ENCODE measurements at places on chromosomes 3 and 15.

GRCh38 chr3:52781741-52782140 is 4.3 kb downstream of the ITIH1 start:
- no peak for DNase-seq

- no peak for DNase-seq
These were observed 5.3 kb downstream of the COPG1 start for GRCh38 chr3:129254536-129255230.

- peak; percentile 90 for DNase-seq
These were observed 8.3 kb upstream of the CHRM5 start for GRCh38 chr15:33959844-33960548.

DNA sequence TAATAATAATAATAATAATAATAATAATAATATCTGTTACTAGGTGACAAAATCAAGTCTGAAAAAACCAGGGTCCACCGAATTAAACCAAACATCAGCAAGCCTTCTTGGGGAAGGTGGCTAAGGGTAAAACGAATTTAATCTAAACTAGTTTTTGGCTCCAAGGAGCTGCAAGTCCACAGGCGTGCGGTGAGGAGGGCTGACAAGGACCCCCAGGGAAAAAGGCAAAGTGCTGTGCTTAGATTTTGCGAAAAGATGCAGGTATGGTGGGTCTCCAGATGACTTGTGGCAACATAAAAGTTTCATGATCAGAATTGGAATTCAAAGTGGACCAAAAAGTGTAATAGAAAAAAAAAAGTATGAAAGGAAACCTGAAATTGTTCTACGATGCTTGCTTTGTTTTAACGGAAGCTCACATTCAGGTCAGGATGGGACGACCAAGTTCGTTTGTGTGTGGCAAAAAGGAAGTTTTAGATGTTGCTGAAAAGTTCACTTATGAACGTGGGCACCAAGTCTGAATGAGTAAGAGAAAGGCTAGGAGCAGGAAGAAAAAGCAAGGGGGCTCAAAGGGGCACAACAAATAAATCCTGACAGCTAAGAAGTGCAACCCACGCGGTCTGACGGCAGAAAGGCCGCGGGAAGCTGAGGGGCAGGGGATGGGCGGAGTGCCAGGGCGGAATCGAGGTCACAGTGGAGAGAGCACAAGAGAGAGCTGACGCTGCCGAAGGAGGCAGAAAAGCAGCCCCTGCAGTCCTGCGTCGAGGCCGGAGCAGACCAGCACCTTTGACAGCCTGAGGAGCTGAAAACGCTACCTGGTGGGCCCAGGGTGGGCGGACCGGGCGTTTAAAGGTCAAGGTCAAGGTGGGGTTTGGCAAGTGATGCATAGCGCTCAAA is 1.1 kb downstream of the WDR82 start:
- peak; percentile 70 for DNase-seq

DNA sequence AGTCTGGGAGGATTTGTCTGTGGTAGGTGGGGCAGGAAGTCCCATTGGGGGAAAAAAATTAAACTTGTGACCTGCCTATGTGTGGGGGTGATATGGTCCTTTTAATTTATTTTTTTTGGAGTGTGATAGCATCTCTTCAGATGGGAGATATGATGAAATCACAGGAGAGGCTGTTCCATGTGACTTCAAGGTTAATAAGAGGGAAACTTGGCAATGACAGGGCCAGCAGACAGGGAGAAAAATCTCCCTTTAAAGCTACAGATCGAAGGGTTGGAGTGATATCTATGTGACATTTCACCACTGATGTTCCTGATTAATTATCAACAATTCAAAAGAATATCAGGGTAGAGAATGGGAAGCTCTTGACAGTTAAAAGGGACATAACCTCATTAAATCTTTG is 886.9 kb downstream of the TUSC7 start:
- no peak for DNase-seq

- DNase-seq, result no peak
These were observed 39.2 kb downstream of the CLEC3B start for GRCh38 chr3:45065373-45065720.

GRCh38 chr3:107727102-107727501 is 204.3 kb downstream of the BBX start:
- no peak for DNase-seq

- DNase-seq, result no peak
These were observed 29.8 kb downstream of the GLDN start for GRCh38 chr15:51371266-51371665.

DNA sequence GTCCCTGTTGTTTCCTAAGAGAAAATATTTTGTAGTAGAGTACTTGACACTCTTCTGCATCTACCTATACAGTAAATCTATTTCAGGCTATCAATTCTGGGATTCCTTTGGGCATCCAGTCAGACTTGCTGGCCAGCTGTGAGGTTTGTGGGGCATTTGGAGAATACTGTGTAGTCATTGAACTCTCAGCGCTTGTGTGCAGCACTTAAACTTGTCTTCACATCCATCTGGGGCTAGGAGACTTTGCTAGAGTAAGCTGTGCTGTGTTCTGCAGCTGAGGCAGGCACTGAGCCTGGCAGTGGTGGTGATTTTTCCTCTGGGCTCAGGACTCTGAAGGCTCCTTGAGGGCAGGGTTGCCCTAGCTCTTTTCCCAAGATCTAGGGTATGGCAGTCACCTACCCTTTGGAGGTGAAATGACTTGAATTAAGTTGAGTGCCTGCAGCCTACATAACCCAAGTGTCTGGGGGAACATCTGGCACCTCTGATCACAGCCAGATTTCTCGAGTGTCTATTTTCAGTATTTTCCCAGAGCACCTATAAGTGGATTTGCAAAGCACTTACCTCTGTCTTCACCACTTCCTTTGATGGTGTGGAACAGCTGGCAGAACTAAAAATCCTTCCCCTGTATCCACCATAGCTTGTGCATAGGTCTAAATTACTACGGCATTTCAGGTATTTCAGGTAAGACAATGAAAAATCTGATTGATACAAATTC is 19.3 kb downstream of the CLSTN2 start:
- DNase-seq, result no peak

GRCh38 chr3:16079519-16079918 is 95.0 kb upstream of the GALNT15 start:
- DNase-seq, result no peak

GRCh38 chr3:189121092-189121491 is 50.7 kb upstream of the TPRG1 start:
- DNase-seq, result no peak

DNA sequence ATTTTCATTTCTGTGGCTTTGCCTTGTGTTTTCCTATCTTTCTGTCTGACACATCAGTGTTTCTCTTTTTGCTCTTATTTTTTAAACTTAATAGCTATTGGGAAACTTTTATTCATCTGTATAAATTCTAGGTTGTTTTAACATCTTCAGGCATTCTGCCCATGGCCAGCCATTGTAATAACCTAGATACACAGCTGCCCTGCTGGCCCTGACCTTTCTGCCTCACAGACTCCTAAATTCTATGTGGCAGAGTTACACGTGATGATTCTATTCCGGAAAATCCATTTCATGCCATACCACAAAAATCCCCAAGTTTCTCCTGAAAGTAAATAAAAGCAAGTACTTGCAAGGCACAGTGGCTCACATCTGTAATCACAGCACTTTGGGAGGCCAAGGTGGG is 150.1 kb downstream of the UACA start:
- DNase-seq, result no peak

- no peak for DNase-seq
These were observed 7.2 kb upstream of the SEC22A start for GRCh38 chr3:123194552-123194951.

DNA sequence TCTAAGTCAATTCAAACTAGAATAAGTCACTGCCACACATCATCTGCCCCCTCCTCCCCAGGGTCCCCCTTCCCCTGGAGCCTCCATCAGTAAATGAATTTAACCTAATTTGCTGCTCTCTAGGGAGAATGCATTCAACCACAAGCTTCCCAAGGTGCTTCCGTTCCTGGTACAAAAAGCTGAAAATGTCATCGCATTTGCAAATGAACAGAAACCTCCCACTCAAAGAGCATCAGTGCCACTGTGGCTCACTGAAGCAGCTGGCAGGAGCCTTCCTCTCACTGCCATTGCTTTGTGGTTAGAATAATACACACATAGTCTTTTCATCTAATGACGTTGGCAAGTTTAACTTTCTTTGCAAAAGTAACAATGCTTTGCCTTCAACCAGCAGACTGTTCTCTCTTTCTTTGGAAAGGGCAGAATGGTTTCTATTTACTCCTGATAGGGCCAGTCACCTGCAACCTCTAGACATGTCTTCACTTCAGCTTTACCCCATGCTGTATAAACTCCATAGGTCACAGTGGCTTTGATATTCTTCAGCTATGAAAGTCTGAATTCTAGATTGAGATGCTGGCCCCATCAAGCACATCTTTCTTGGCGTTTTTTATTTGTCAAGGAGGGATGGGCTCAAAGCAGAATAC is 238.1 kb downstream of the CPNE4 start:
- no peak for DNase-seq

DNA sequence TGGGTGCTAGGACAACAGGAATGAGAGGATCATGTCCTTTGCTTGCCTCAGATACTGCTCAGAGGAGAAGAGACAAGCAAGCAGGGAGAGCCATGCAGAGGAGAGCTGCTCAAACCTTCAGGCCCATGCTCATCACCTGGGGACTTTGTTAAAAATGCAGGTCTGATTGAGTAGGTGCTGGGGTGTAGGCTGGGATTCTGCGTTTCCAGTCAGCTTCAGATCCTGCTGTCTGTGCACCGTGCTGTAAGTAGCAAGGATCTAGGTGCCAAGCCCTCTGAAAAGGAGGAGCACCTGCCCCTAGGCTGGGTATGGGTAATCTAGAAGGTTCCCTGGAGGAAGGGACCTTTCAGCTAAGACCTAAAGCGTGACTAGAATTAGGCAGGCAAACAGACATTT is 7.3 kb downstream of the FLNB start:
- no peak for DNase-seq

GRCh38 chr15:62727501-62727900 is 315.0 kb upstream of the TPM1 start:
- no peak for DNase-seq

DNA sequence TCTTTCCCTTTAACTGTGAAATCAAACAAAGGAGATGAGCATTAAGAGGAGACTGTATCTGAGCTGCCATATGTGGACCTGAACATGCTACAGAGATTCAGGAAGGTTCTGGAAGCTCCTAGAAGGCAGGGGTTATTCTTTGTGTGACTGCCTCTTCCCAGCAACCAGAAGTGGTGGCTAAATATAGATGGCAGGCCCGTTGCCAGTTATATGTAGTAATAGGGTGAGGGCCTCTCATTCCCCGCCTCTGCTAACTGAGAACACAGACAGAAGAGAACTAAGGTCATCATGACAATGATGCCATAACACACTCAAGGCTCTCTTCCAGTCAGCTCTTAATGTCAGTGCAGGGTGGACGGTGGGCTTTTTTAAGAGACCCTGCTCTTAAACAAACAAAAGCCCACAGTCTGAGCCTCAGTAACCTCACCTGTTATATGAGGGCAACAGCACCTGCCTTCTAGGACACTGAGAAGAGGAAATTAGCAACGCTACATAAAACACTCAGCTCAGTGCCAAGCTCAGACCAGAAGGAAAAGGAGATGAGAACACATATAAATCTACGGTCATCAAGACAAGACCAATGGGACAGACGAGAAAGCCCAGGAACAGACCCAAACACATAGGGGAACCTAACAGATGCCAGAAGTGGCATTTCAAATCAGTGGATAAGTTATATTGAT is 22.3 kb downstream of the CFAP92 start:
- no peak for DNase-seq

GRCh38 chr3:128077202-128077624 is 25.0 kb downstream of the SEC61A1 start:
- DNase-seq, result peak; percentile 86

DNA sequence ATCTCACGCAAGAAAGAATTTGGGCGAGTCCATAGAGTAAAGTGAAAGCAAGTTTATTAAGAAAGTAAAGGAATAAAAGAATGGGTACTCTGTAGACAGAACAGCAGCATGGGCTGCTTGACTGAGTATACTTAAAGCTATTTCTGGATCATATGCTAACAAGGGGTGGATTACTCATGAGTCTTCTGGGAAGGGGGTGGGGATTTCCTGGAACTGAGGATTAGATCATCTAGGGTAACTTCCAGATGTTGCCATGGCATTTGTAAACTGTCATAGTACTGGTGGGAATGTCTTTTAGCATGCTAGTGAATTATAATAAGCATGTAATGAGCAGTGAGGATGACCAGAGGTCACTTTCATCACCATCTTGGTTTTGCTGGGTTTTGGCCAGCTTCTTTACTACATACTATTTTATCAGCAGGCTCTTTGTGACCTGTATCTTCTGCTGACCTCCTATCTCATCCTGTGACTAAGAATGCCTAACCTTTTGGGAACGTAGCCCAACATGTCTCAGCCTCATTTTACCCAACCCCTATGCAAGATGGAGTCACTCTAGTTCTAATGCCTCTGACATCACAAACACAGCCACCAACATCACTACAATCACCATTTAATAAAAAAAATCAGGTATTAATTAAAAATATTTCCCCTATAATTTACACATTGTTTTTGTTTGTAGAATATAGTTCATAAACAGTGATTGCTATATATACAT is 890.7 kb upstream of the EPHA6 start:
- peak; percentile 96 for DNase-seq

- DNase-seq, result peak; percentile 82
These were observed 48.0 kb upstream of the SCAANT1 start for GRCh38 chr3:63960048-63960711.

DNA sequence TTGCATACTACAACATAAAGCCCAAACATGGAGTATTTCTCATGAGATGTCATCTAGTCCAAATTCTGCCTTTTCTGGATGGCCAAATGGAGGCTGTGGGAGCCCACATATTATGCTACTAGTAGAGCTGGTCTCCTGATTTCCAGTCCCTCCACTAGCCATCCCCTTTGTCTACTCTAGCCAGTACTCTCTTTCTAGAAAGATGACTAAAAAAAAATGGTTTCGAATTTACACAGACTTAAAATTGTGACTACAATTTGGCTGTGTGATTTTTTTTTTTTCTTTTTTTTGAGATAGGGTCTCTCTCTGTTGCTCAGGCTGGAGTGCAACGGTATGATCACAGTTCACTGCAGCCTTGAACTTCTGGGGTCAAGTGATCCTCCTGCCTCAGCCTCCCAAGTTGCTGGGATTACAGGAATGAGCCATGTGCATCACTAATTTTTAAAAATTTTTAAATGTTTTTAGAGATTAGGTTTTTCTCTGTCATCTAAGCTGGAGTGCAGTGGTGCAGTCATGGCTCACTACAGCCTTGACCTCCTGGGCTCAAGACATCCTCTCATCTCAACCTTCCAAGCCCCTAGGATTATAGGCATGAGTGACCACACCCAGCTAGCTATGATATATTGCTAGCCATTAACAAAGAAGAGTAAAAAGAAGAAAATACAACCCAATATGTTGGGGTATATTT is 273.9 kb downstream of the ADAMTSL3 start:
- no peak for DNase-seq

GRCh38 chr15:57857871-57858270 is 151.4 kb downstream of the POLR2M start:
- no peak for DNase-seq

Measured in OCI-M1 (cell line).